PC-3 (cell line): ENCODE measurements at places on chromosomes 3 and 15.

GRCh38 chr3:73411545-73411944 lies 213.2 kb downstream of the PDZRN3 start:
- DNase-seq = no peak

- no peak for DNase-seq
These were observed 85.4 kb downstream of the TRANK1 start for GRCh38 chr3:36859494-36859893.

DNA sequence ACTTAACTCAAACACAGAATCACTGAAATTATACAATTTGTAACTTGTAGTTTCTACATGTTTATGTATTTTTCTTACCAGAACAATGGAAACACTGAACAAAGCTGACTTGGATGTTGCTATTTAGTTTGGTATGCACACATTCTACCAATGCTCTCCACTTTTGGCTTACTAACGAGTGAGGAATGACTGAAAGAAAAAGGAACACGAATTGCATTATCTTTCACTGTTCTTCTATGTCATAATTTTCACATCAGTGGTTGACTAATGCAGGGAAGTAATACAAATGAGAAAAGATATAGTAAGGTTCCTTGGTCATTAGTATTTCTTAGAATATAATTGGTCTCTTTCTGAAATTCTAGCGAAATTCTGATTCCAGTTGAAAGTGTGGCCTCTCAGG lies 9.8 kb upstream of the CNTN3 start:
- DNase-seq = no peak

DNA sequence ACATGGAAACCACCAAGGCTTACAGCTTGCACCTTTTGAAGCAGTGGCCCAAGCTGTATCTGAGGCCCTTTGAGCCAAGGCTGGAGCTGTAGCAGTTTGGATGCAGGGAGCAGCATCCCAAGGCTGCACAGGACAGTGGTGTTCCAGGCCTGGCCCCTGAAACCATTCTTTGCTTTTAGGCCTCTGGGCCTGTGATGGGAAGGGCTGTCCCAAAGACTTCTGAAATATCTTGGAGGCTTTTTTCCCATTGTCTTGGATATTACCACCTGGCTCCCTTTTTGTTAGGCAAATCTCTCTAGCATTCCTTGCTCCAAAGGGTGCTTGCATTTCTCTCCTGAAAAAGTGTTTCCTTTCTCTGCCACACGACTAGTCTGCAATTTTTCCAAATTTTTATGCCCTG lies 302.8 kb upstream of the MDFIC2 start:
- no peak for DNase-seq

GRCh38 chr3:55481744-55482495 lies 5.2 kb downstream of the WNT5A start:
- DNase-seq = no peak

- no peak for DNase-seq
These were observed 402.4 kb downstream of the MAGI1 start for GRCh38 chr3:65636326-65636725.

GRCh38 chr3:195554458-195554857 lies 11.3 kb upstream of the PPP1R2 start:
- no peak for DNase-seq

DNA sequence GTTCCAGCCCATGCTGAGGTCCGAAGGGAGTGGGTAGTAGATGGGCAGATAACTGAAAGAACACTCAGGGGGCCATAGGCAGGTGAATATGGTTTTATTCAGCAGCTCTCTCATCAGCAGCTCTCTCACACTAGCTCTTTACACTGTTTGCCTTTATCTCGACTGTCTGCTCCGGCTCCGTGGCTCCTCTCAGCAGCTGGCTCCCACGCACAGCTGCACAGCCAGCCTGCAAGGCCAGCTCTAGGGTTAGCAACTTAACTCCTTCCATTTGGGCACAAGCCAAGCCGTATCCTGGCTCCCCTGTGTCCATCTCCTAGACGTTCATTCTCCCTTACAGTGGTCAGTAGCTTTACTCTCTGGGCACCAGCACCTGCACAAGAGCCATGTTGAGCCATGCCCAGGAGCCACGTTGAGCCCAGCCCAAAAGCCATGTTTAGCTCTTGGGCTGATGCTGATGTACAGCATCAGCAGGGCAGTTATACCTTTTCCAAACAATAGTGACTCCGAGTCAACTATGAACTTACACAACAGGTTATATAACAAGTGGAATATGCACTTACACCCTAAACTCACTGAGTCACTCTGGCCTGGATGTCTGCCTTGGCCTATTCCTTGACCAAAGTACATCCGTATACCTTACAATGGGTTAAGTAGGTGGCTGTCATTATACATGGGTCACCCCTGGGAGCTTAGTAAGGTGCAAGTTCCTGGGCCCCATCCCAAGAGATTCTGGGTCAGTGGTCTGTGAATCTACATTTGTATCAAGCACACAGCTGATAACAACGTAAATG lies 34.6 kb upstream of the TOPAZ1 start:
- DNase-seq = no peak

GRCh38 chr3:147425388-147425850 lies 16.3 kb downstream of the ZIC1 start:
- DNase-seq = no peak

- no peak for DNase-seq
These were observed 85.0 kb upstream of the DPH6 start for GRCh38 chr15:35630985-35631384.

DNA sequence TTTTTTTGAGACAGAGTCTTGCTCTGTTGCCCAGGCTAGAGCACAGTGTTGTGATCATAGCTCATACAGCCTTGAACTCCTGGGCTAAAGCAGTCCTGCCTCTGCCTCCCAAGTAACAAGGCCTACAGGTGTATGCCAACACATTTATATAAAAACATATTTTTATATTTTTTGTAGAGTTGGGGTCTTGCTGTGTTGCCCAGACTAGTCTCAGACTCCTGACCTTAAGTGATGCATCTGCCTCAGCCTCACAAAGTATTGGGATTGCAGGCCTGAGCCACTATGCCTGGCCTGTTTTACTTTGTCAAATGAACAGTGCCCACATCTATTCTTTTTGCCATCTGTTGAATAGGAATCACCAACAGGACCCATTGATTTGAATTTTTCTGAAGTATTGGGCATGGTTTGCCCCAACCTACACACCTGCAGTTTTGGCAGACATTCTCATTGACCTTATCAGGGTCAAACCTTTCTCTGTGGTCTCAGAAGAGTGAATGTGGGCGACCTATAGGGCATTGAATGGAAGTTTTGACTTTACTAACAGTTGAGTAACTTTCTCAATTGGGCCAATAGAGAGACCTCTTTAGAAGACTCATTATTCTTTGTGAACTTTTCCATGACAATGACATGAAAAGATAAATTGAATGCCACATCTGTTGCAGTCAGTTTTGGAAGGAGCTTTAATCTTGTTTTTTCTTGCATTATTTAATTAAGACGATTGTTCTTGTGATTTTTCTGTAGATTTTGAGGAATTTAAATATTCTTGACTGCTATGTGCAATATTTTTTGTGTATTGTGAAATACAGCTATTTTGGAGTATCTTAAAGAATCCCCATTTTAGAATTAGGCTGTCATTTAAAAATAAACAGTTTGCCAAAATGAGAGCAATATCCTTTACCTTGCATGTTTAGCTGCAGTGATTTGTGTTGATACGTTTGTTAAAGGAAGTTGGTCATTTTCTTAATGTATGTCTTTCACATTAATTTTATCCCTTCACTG lies 2.7 kb downstream of the IREB2 start:
- no peak for DNase-seq

GRCh38 chr3:168618827-168619470 lies 523.2 kb upstream of the GOLIM4 start:
- DNase-seq = peak; percentile 16

- no peak for DNase-seq
These were observed 71.4 kb downstream of the DUT start for GRCh38 chr15:48402427-48403177.

DNA sequence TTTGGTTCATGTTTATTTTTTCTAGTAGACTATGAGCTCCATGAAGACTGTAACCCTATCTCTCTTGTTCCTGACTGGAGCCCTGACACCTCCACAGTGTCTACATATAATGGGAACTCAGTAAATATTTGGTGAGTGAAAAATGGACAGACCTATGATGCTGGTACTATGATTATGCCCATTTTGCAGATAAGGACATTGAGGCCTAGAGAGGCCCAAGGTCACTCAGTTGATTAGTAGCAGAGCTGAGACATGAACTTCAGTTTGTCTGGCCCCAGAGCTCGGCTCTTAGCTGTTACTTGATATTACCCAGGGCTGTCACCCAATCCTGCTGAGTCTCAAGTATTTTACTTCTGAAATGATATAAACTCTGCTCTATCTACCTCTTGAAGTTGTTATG lies 5.5 kb downstream of the EFCAB12 start:
- DNase-seq = no peak

DNA sequence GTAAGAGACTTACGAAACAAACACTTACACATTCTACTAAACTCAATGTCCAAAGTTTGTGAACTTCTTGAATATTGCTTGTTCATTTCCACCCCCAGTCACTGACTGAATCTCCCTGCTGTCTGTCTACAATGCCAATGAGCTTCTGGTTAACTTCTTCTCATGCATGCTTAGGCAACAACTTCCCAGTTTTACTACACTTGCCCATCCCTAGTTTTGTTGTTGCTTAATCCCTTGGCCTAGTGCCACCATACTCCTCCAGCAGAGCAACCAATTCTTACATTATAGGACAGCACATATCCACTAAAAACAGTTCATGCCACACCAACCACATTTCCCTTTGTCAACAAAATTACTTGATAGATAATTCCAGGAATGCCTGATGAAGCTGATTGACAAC lies 40.9 kb upstream of the CCR2 start:
- DNase-seq = peak; percentile 93

DNA sequence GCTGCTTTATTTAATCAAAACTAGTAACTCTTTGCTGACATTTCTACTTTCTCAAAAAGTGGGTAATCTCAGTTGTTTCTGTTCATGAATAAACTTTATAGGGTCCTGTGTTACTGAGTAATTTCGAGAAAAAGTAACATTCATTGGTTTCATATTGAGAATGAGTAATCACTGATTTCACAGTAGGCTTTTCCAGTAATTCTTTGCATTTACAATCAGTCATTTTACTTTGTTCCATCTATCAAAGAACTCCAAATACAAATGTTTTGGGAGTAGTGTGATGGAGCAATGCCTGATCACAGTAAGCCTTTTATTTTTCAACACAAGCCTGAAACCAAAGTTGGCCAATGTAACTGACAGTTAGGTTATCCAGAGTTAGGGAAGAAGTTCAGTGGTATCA lies 353.6 kb downstream of the ULK4 start:
- no peak for DNase-seq

DNA sequence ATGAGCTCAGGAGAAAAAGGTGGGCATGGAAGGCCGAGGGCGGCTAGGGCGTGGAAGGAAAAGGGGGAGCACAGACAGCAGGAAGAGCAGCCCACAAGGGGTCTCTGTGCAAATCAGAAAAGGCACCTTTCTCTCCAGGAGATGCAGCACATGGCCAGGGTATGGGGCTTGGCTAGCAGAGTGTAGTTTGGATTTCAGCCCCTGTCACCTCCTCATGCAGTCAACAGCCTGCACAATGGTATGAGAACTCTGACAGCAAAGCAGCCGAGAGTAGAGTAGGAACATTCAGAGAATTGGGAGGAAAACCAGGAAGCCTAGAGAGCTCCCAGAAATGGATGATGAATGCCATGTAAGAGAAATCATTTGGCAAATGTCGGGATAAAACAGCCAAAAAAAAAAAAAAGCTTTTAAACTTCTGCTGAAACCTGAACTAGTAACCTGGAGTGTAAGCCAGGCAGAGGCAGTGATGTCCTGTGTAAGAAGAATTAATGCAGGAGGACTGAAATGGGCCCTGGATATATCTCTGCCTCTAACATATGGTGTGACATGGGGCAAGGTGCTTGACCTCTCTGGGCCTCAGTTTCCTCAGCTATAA lies 25.7 kb downstream of the FSTL1 start:
- DNase-seq = no peak

- peak; percentile 82 for DNase-seq
These were observed 72.1 kb upstream of the FNDC3B start for GRCh38 chr3:171967137-171967783.

GRCh38 chr3:178181784-178182183 lies 354.5 kb upstream of the KCNMB2 start:
- no peak for DNase-seq

GRCh38 chr3:47856669-47857068 lies 53.7 kb downstream of the DHX30 start:
- DNase-seq = no peak

DNA sequence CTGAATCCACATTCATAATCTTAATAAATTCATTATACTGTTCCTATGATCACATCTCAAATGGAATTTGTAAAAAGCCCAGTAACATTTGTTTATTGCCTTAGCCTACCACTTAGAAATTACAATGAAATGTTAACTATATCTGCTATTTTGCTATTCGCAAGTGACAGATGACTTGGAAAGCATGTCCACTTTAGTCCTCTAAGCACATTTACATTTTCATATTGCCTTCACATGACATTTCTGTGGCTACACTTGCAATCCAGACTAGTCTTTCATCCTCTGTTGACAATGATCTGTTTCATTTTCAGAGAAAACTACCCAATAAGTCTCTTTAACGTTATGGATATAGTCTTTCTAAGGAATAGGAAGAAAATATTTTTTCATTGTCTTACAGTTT lies 741.8 kb downstream of the FHIT start:
- no peak for DNase-seq

GRCh38 chr3:58535531-58536500 lies 1.2 kb downstream of the ACOX2 start:
- peak; percentile 18 for DNase-seq

- peak; percentile 91 for DNase-seq
These were observed 74.2 kb downstream of the ATG7 start for GRCh38 chr3:11346416-11346815.

DNA sequence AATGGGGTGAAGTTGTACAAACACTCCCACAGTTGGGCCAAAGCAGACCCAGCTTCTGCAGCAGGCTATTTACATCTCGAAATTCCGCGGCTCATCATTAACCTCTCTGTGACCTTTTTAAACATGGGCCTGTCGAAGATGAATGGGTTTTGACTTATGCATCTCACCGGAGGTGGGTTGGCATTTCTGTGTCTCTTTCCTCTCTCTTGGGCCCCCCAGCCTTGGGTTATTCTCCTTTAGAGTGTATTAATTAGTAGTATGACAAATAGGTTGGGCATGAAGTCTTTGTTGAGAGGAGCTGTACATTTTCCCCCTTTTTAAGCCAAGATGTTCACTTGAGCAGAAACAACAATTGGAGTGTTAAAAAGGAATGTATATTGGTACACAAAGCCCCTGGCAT lies 9.8 kb downstream of the SMAD6 start:
- no peak for DNase-seq

DNA sequence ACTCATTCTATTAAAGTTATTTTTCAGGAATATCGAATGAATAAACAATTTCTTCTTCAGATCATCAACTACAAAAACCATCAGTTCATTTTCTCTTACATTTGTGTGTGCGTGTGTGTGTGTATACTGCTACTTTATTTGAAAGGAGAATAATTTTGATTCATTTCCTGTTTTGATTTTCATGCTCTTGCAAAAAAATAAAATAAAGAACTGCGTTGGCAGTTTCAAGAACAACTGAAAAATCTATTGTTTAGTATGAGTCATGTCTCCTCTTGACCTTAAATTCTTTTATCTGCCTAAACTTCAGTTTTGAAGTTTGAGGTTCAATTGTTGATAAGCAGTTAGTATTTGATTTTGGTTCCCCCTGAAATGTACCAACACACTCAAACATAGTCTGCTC lies 540.8 kb downstream of the FGF12 start:
- DNase-seq = no peak

- DNase-seq = no peak
These were observed 10.3 kb downstream of the ACSBG1 start for GRCh38 chr15:78224023-78224411.

- no peak for DNase-seq
These were observed 203.8 kb downstream of the RPLP1 start for GRCh38 chr15:69656271-69657030.

GRCh38 chr3:14796403-14797077 lies 22.2 kb upstream of the FGD5 start:
- no peak for DNase-seq
